Stimulated activated CD8-positive, alpha-beta memory T cell treated with anti-CD3 and anti-CD28 coated beads, Interleukin-12 subunit alpha, Interleukin-12 subunit beta, amount 100 ng/mL, for 4 hours (primary cell): ENCODE measurements at places on chromosomes 4 and X.
A peak's percentile ranks its signal among the peaks of the same experiment; 100 is the strongest.

GRCh38 chr4:100430451-100430850 lies 87.4 kb downstream of the EMCN start:
- no peak for DNase-seq

- no peak for DNase-seq
These were observed 9.2 kb downstream of the VCX start for GRCh38 chrX:7852166-7852565.

DNA sequence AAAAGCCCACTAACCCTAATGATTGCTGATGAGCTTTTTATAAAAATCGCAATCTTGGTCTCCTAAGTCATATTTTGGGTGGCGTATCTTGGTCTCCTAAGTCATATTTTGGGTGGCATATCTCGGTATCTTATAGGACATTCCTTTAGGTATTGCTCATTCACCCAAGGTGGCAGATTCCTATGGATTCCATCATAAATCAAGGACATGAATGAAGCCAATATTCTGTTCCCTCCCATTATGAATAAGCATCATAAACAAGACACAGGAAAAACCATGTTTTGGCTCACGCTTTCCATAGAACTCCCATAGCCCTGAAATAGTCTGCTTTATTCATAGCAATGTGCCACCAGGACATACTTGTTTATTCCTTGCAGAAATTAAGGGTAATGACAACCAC lies 95.0 kb upstream of the CD99 start:
- no peak for DNase-seq

DNA sequence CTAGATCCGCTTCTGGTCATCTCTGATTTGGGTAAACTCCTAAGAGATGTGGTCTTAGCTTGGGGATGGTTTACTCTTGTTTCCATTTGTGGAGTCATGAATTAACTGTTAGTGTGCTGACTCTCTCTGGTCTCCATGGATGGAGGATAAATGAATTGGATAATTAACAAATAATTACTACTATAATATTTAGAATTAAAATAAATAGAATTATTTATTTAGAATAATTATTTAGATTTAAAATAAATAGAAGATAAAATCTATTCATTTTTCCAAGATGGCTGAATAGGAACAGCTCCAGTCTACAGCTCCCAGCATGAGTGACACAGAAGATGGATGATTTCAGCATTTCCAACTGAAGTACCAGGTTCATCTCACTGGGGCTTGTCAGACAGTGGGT lies 1587.4 kb upstream of the AGA start:
- DNase-seq = no peak

DNA sequence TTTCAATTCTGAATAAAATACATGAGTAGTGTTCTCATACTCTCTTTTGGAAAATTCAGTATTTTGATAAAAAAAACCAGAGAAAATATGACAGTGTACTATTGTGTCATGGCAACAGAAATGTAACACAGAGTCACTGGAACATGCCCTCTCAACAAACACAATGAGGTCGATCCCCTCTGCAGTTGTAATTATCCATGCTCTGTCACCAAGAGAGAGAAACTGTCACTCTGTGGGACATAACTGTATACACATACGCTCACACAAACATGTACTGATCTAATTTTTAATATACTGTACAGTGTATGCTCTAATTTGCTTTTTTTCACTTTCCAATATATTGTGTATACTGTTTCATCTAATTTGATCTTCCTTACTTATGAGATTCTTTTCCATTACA lies 1136.8 kb upstream of the TENM3 start:
- DNase-seq = no peak

GRCh38 chr4:107850438-107850837 lies 25.7 kb downstream of the SGMS2 start:
- DNase-seq = no peak

- no peak for DNase-seq
These were observed 59.0 kb downstream of the PCGF3 start for GRCh38 chr4:764405-765169.

DNA sequence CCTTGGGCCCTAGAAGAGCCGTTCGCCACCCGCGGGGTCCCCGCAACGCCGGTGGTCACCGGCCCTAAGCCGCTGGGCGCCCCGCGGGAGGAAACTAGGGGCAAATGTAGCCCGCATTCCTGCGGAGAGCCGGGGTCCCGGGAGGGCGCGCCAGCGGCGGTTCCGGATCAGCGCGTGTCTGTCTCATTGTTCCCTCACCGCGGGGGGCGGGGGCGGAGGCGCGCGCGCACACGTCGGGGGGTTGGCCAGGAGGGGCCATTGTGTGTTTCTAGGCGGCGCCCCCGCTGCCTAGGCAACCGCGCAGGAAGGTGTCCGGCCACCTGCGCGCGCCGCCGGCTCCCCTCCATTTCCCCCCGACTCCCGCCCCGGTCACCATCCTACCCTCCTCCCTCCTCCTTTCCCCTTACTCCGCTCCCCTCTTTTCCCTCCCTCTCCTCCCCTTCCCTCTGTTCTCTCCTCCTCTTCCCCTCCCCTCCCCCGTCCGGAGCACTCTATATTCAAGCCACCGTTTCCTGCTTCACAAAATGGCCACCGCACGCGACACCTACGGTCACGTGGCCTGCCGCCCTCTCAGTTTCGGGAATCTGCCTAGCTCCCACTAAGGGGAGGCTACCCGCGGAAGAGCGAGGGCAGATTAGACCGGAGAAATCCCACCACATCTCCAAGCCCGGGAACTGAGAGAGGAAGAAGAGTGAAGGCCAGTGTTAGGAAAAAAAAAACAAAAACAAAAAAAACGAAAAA lies 789 bp upstream of the DDX3X start:
- DNase-seq = peak; percentile 89

DNA sequence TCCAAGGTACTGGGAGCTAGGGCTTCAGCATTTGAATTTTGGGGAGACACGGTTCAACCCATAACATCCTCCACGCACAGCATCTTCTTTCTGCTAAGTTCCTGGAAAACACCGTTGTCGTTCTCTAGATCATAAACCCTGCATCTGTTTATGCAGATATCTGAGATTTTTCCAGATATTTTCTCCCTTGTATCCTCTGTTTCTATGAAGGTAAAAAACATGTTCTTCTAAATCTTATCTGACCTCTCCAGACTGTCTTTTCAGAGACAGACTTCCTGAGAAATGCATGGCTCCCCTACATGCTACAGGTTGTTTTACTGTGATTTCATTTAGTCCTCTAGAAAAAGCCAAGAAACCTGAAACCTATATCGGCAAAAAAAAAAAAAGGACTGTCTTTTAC lies 152.3 kb upstream of the KLF3 start:
- no peak for DNase-seq

GRCh38 chrX:68284281-68284904 lies 148.9 kb downstream of the OPHN1 start:
- DNase-seq = no peak
